ENCODE measurements at places on chromosomes 5 and 9.

DNA sequence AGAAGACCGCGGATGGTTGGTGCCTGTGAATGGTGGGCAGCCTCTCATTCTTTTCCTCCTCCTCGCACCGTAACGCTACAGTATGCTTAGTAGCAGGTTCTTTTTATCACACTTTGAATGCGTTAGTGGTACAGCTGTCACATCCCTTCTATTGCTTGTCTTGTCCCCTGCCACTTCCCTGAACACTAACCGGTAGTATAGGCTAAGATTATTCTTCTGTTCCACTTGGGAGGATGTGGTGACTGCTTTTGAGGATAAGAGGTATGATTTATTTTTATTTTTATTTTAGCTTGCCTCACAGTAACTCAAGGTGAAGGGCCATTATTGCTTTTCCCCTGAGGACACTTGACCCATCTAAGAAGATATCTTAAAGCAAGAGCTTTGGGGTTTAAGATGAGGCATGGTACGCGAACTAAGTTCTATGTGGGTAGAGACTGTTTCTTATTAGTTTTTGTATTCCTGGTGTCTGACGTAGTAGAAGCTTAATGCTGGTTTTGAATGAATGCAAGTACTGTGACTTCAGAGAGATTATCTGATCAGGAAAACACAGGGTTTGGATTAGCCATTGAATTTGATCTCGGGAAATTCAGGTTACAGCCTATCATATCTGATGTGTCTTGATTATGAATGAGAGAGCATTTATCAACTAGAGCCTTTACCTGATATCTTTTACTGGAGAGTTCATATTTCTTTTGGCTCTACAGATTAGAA lies 951 bp downstream of the UNC13B start:
- no peak for DNase-seq
- no peaks in the 10 kb centered on the region for H3K27me3 ChIP-seq
- peaks cover 18% of the 10 kb centered on the region for H3K4me1 ChIP-seq
- H3K4me3 ChIP-seq: peak overlapping the region; percentile 91
- peak overlapping the region; percentile 94 for H3K27ac ChIP-seq

GRCh38 chr9:99824378-99825171 lies 2.9 kb downstream of the NR4A3 start:
- H3K27ac ChIP-seq: no peak overlapping the region
- DNase-seq: no peak
- peaks cover 14% of the 10 kb centered on the region for H3K4me1 ChIP-seq
- H3K36me3 ChIP-seq: no peaks in the 10 kb centered on the region
- peaks cover 25% of the 10 kb centered on the region for H3K27me3 ChIP-seq

DNA sequence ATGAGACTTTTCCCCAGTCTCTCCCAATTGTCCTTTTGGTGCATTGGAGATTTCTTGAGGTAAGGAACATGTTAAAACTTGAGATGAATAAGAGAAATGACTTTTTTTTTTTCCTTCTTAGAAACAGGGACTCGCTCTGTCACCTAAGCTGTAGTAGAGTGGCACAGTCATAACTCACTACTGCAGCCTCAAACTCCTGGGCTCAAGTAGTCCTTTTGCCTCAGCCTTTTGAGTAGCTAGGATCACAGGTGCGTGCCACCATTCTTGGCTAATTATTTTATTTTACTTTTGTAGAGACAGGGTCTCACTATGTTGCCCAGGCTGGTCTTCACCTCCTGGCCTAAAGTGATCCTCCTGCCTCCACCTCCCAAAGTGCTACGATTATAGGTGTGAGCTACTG lies 25.9 kb downstream of the CDC42SE2 start:
- H3K27ac ChIP-seq: peak overlapping the region; percentile 39
- H3K27me3 ChIP-seq: no peaks in the 10 kb centered on the region
- H3K4me3 ChIP-seq: no peak overlapping the region
- DNase-seq: no peak
- peaks cover 38% of the 10 kb centered on the region for H3K36me3 ChIP-seq

GRCh38 chr5:7548596-7548995 lies 152.7 kb downstream of the ADCY2 start:
- no peak overlapping the region for H3K4me3 ChIP-seq
- DNase-seq: peak; percentile 0
- H3K4me1 ChIP-seq: no peaks in the 10 kb centered on the region
- H3K27ac ChIP-seq: no peak overlapping the region
- H3K36me3 ChIP-seq: no peaks in the 10 kb centered on the region

GRCh38 chr9:73137286-73137899 lies 14.3 kb upstream of the ANXA1 start:
- DNase-seq: peak; percentile 67
- peaks cover 28% of the 10 kb centered on the region for H3K4me1 ChIP-seq
- H3K36me3 ChIP-seq: no peaks in the 10 kb centered on the region
- no peaks in the 10 kb centered on the region for H3K27me3 ChIP-seq
- H3K4me3 ChIP-seq: peak overlapping the region; percentile 56

DNA sequence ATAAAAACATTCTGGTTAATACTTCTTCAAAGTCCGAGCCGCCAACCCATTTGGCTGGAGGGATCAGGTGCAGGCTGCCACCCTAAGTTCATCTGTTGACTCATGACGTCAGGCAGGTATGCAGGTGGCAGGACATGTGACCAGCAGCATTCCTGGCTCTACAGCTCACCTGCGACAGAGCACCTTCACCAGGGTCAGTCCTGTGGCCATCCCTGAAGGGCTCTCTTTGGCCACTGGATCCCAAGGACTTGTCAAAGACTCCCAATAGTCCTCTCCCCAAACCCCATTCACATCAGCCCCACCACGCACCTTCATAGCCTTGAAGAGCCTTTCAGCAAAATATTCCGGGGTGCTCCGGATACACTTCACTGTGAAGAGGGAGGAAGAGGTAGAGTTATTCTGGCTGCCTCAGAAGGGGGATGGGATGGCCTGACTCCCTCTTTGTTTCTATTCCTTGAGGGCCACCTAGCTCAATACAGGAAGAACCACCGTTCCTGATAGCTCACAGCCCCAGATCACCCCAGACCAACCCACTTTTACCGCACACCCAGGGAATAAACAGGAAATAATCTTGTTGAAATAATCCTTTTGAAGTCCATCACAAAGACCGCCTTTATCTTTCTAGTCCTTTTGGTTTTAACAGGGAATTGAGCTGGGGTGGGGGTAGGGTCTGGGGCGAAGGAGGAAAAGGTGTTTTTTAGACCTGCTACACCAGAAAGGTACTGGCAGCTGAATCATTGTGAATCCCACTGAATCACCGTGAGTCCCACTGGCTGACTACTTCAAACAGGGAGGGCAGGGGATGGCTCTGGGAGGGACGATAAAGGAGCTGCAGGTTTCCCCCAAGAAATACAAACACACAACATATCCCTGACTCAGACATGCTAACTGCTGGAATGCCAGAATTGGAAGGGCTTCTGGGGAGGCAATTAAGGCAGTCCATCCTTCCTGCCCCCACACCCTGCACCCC lies 26.4 kb downstream of the ANXA6 start:
- H3K4me3 ChIP-seq: no peak overlapping the region
- no peak for DNase-seq
- peaks cover 3% of the 10 kb centered on the region for H3K4me1 ChIP-seq
- H3K27me3 ChIP-seq: peaks cover 11% of the 10 kb centered on the region
- no peaks in the 10 kb centered on the region for H3K36me3 ChIP-seq

GRCh38 chr5:127878174-127878750 lies 175.1 kb downstream of the CCDC192 start:
- H3K27ac ChIP-seq: no peak overlapping the region
- no peaks in the 10 kb centered on the region for H3K27me3 ChIP-seq
- H3K36me3 ChIP-seq: no peaks in the 10 kb centered on the region

- H3K27me3 ChIP-seq: no peaks in the 10 kb centered on the region
- no peak for DNase-seq
- no peaks in the 10 kb centered on the region for H3K36me3 ChIP-seq
- H3K27ac ChIP-seq: no peak overlapping the region
- H3K4me1 ChIP-seq: no peaks in the 10 kb centered on the region
Measured at GRCh38 chr9:137943655-137944054, 66.1 kb downstream of the CACNA1B start.

DNA sequence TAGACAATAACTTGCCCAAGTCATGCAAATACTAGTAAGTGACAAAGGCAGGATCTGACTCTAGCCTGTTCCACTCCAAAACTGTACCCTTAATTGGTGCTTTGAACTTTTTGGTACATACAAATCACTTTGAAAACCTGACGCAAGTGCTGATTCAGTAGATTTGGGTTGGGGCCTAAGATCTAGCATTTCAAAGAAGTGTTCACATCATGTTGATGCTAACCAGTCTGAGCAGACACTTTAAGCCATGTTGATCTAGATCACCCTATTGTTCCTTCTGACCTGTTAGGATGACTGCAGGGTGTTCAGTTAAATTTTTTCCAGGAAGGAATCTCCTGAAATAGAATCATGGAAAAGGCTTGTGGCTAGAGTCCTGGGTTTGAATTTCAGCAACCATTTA lies 57.7 kb upstream of the CPEB4 start:
- H3K4me3 ChIP-seq: no peak overlapping the region
- H3K36me3 ChIP-seq: no peaks in the 10 kb centered on the region
- no peak for DNase-seq
- no peaks in the 10 kb centered on the region for H3K27me3 ChIP-seq

DNA sequence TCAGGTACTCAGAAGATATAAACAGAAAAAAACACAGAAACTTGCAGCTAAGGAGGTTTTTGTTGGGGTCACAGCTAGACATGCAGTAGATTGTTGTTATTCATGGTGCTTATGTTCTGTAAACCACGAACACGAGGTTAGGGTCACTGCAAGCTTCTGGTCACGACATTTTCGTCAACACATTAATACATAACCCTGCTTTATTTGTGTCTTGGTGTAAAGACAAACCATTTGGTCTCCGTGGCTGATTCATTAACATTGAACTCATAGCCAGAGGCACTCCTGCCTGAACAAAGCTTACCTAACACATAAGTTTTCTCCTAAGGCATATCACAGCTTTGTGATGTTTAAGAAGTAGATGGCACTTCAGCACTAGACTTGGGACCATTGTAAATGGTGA lies 16.9 kb downstream of the TEK start:
- H3K4me3 ChIP-seq: no peak overlapping the region
- H3K36me3 ChIP-seq: no peaks in the 10 kb centered on the region
- no peaks in the 10 kb centered on the region for H3K27me3 ChIP-seq
- DNase-seq: peak; percentile 39
- H3K27ac ChIP-seq: peak overlapping the region; percentile 78
- peaks cover 42% of the 10 kb centered on the region for H3K4me1 ChIP-seq

DNA sequence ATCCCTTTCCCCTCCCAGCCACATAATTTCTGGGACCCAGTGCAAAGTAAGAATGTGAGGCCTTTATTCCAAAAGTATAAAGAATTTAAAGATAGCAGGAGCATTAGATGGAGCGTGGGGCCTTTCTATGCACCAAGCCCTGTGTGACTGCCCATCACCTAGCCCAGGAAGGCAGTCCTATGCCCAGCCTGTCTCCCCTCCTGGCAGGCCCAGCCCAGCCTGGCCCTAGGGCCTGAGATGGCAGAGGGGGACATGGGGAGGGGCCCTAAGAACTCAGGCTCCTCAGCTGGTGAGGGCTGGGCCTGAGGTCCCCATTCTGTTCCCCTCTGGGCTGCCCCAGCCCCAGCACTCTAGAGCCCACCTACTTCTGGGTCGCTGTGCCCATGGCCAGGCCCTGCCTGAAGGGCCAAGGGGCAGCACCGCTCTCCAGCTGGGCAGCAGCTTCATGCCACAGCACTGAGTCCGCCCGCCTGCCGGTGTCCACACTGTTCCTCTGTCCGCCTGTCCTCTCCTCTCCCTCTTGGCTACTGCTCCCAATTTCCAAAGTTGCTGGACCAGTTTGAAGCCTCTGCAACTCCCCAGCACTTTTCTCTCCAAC lies 995 bp upstream of the SLC23A1 start:
- H3K36me3 ChIP-seq: no peaks in the 10 kb centered on the region
- no peak overlapping the region for H3K4me3 ChIP-seq
- peaks cover 20% of the 10 kb centered on the region for H3K4me1 ChIP-seq
- DNase-seq: no peak
- H3K27ac ChIP-seq: no peak overlapping the region

- DNase-seq: peak; percentile 46
- no peaks in the 10 kb centered on the region for H3K4me1 ChIP-seq
- H3K4me3 ChIP-seq: no peak overlapping the region
- no peaks in the 10 kb centered on the region for H3K36me3 ChIP-seq
Measured at GRCh38 chr5:33068786-33069185, 357.7 kb downstream of the NPR3 start.

DNA sequence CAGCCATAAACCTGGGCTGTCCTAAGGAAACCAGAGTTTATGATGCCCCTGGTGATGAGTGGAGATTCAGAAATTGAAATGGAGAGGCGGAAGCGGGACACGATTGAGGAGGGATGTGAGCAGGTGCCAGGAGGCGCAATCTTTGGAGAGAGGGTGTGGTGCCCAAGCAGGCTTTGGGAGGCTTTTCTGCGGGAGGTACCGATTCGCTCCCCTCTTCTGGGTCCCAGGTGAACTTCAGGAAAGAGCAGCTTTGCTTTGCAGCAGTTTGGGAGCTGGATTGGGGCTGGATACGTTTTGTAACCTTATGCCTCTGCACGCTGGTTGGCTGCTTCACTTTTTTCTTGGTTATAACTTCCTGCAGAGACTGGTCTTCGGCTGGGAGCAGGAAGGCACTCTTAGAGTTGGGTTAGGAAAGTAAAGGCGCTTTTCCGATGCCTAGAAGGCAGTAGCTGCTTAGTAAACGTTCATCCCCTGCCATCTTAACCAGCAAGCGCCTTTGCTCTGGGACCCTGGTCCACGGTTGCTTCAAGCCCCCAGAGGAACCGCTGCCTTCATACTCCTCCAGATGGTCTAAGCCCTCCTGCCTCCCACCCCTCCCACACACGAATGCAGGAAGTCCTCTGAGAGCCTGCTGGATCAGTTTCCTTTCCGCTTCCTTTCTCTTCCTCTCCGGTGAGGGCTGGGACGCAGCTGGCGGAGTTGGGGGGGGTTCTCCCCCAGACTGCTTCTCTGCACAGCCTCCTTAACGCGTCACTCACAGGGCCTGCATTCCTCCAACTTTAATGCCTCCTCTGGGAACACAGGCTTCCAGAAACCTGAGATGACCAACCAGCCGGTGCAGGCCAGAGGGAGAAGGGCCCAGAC lies 15.2 kb upstream of the NEK6 start:
- H3K27ac ChIP-seq: no peak overlapping the region
- no peaks in the 10 kb centered on the region for H3K4me1 ChIP-seq
- no peaks in the 10 kb centered on the region for H3K36me3 ChIP-seq
- no peak overlapping the region for H3K4me3 ChIP-seq

DNA sequence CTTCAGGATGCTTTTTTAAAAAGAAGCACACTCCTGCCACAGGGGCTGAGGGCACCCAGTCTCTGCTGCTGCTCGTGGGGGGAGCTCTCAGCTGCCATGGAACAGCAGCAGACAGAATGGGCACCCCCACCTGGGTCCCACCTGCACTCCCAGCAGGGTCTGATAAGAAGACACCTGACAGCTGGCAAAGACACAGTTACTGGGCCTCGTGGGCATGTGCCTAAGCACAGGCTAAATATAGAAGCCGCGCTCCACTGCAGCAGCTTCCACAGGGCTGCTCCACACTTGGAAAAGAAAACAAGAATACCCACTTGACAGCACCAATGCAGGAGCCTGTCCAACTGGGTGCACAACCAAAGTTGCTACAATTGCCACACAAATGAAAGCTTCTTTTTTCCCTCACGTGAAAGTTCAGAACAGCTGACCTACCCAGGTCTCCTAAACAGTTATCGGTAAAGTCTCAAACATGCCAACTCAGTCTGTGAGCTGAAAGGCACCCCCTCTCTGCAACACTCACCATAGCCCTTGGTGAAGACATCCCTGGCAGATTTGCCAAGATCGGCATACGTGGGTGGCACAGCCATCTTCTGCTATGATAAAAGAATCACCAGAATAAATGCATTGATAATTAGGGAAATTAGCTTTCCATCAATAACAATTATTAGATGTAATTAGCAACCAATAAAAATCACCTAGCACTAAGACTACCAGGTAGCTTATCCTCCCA lies 12.2 kb downstream of the VDAC1 start:
- H3K36me3 ChIP-seq: peaks cover 56% of the 10 kb centered on the region
- no peaks in the 10 kb centered on the region for H3K27me3 ChIP-seq
- DNase-seq: no peak
